ENCODE measurements at places on chromosomes 1 and 21. TPM values are rescaled to one million over a fixed set of nuclear protein-coding genes. Genes with fewer than 3 reads are reported as not detected.

DNA sequence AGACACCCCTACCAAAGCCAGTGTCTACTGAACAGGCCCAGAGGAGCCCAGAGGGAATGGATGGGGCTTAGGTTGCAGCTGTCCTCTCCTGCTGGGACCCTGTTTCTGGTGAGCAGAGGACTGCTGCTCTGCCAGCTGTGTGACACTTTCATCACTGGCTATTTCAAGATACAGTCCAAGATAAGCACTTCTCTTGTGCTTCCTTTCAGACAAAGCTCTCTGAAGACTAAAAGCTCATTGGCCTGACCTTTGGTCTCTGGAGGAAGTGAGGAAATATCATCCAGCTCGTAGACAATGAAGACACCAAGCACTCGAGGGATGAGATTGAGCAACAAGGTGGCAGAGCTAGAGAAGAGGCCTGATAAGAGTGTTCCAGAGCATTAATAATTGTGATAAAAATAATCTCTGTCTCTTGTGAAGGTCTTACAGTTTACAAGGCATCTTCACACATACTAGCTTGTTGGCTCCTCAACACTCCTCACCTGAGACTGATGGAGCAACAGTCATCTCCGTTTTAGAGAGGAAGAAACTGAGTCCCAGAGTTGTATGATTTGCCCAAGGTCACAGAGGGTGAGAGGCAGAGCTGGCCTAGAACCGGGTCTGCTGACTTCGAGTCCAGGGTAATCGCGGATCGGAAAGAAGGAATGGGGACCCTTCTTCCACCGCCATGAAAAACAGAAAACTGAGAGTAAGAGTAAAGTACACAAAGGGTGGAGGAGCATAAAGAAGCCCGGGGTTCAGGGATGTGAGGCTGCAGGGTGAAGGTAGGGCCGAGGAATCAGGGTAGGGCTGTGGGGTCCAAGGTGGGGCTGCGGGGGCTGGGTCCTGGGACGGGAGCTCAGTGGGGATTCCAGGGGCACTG lies 666 bp downstream of the PAFAH2 start:
- DNase-seq: no peak

GRCh38 chr1:11790880-11791715 lies 14.7 kb downstream of the MTHFR start:
- DNase-seq: no peak

GRCh38 chr1:183753464-183753891 lies 51.4 kb upstream of the RGL1 start:
- no peak for DNase-seq

- no peak for DNase-seq
Observed at GRCh38 chr1:209229494-209230061, 353.9 kb upstream of the CAMK1G start.

DNA sequence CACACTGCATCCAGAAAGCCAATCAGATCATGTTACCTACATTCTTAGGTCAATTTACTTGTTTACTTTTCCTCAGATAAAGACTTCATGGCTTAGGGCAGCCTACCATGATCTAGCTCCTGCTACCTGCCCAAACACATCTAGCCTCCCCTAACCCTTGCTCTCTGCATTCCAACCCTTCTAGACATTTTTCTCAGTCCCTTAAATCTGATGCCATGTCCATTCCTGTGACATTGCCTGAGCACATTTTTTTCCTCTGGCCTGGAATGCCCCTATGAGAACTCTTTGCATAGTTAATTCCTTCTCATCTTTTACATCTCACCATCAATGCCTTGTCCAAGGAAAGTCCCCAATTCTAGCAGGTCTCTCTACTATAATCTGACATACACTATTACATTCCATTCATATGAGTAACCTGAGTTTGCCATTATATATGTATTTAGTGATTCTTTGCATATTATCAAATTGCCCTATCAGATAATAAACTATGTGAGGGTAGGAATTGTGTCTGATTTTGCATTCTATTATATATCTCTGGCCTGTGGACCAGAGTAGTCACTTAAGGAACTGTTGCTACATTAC lies 166.9 kb downstream of the COL11A1 start:
- no peak for DNase-seq

- no peak for DNase-seq
Observed at GRCh38 chr1:99755664-99756063, 10.8 kb downstream of the FRRS1 start.

GRCh38 chr1:206502812-206503211 lies 4.5 kb upstream of the RASSF5 start:
- no peak for DNase-seq

Gene RASSF5
- 163 TPM for total RNA-seq

Gene MAP3K6
- 7.1 TPM for total RNA-seq

Gene B3GALT2
- total RNA-seq: 2.4 TPM

Gene FABP3
- total RNA-seq: not detected

Gene MROH9
- total RNA-seq: not detected
